ENCODE measurements at places on chromosomes 5 and 9.
A peak's percentile ranks its signal among the peaks of the same experiment; 100 is the strongest.

- DNase-seq = no peak
These were observed 48.5 kb downstream of the LRRC70 start for GRCh38 chr5:62627121-62627520.

GRCh38 chr9:34663303-34663605, 797 bp upstream of the CCL27 start:
- DNase-seq = no peak

DNA sequence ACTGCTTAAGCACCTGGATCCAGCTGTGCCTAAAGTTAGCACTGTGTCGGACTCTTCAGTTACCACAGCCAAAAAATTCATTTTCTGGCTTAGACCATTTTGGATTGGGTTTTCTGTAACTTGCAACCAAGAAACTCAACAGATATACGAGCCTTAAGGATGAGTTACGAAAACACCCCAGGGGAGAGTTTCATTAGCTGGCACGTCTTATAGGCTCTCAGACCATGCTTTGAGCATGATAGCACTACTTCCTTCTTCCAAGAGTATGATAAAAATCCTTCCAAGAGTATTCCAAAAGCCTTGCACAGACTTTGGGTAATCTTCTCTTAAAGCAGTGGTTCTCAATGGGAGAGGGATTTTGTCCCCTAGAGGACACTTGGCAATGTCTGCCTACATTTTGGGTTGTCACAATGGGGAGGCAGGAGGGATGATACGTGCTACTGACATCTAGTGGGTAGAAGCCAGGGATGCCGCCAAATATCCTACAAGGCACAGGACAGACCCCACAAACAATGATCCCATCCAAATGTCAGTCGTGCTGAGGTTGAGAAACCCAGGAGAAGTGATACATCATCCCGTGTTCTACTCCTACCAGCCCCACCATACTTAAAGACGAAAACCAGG, 64.8 kb downstream of the SMIM23 start:
- peak; percentile 51 for DNase-seq

DNA sequence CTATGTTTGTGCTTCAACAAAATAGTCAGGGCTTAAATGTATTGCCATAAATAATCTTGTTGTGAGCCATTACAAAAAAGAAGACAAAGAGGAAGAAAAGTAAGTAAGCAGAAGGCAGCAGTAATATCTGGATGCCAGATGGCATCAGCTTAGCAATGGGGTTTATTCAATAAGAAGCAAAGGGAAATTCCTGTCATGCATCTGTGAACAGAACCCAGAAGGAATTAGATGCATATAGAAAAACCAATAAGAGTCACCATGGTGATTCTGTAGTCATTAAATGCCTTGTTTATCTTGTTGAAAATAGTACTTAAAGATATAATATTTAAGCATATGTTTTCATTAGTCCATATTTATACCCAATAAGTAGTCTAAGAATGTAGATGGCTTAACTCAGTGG, 216.0 kb downstream of the ADAMTSL1 start:
- DNase-seq = no peak

DNA sequence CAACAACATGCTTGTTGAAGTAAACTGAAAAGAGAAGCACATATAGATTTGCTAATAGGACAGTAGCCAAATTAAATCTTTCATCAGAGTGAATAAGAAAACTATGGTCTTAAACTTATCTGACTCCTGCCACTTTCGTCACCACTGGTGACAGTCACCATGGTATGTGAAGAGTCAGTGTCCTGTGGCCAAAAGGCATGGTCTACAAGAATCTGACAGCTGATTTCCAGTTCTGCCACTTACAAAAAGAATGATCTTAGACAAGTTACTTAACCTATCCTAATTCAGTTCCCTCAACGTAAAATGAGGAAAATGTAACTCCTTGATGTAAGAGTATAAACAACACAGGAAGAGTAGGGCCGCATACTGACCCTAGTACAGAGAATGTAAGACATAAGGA, 102.0 kb downstream of the LPAR1 start:
- DNase-seq = no peak

DNA sequence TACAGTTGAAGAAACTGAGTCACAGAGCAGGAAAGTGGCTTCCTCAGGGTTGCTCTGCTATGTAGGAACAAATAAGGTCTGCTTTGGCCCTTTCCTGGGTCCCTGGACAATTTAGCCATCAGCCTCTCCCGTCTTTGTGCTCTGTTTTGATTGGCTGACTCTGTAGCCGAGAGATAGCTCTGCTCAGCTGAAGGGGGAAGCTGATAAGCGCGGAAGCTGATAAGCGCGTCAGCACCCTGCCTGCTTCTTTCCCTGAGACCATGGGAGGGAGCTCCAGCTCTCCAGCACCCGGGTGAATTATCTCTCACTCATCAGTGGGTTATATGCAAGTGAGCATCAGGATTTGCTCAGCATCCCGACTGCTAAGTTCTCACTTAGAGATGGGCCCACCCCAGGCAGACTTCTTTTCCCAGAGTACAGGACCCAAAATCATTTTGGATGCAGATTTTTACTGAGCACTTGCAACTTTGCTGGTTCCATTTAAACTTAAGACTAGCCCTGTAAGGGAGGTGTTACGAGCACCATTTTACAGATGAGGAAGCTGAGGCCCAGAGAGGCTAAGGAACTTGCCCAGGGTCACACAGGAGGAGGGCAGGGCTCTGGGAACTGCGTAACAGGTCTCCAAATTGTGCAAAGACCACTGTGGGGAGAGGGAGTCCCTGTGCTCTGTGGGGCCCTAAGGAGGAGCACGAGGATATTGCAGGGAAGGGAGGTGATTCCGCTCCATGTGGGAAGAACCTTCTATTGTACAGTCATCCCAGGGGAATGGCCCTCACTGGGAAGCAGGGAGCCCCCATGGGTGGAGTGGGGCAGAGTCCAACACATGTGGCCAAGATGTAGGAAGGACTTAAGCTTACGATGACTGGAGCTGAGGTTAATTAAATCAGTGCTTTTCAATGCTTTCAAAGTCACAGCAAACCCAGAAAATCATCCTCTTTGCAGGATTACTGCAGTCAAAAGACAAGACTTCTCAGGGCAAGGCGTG, 83.7 kb upstream of the ORM1 start:
- DNase-seq = no peak

GRCh38 chr5:73814233-73814846, 188.3 kb downstream of the ARHGEF28 start:
- DNase-seq = peak; percentile 49

DNA sequence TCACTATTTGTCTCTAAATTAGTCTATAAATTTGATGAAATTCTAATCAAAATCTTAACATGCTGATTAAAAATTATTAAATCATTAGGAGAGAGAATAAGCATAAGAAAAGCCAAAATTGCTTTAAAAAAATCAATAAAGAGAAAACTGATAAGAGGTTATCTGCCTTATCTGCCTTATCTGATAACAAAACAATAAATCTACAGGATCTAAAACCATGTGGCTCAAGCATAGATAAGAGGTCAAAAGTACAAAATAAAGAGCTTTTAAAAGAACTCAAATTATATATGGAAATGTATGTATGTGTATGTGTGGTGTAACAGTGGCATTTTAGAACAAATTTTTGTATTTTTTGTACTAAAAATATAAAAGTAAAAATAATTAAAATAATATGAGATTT, 18.6 kb downstream of the TRIM14 start:
- DNase-seq = no peak

- DNase-seq = peak; percentile 51
These were observed 438 bp downstream of the NSUN2 start for GRCh38 chr5:6632324-6632887.

DNA sequence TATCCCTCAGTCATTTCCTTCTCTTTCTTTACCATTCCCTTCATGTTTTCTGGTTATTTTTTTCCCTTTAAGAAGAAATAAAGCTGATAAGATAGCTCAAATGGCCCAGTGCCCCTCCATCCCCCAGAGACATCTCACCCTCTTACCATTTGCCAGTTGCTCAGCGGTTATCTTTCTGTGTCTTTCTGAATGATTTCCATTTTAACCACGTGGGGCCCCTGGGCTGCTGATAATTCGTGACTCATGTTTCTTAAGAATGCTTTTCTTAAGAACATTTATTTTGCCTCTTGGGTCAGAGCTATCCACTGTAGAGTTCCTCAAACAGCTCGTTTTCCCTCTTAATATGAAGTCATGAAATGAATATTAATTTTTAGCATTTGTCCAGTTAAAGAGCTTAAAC, 147.8 kb downstream of the MAST4 start:
- no peak for DNase-seq

GRCh38 chr5:120394259-120394658, 69.8 kb upstream of the PRR16 start:
- DNase-seq = no peak

GRCh38 chr5:153525536-153525935, 35.1 kb downstream of the GRIA1 start:
- DNase-seq = no peak

GRCh38 chr5:131533836-131534235, 101.2 kb downstream of the RAPGEF6 start:
- DNase-seq = no peak

DNA sequence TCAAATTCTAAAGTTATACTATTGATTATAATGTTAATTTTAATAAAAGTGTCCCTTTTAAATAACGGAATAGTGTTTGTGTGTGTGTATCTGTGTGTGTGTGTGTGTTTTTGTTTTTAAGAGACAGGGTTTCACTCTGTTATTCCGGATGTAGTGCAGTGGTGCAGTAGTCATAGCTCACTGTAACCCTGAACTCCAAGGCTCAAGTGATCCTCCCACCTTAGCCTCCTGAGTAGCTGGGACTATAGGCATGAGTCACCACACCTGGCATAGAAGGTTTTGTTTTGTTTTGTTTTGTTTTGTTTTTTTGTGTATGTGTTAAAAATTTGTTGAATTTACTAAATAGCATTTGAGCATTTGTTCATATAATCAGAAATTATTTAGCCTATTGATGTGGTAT, 64.6 kb downstream of the YTHDC2 start:
- DNase-seq = peak; percentile 40

- DNase-seq = no peak
These were observed 17.8 kb downstream of the NOTCH1 start for GRCh38 chr9:136527721-136528710.

DNA sequence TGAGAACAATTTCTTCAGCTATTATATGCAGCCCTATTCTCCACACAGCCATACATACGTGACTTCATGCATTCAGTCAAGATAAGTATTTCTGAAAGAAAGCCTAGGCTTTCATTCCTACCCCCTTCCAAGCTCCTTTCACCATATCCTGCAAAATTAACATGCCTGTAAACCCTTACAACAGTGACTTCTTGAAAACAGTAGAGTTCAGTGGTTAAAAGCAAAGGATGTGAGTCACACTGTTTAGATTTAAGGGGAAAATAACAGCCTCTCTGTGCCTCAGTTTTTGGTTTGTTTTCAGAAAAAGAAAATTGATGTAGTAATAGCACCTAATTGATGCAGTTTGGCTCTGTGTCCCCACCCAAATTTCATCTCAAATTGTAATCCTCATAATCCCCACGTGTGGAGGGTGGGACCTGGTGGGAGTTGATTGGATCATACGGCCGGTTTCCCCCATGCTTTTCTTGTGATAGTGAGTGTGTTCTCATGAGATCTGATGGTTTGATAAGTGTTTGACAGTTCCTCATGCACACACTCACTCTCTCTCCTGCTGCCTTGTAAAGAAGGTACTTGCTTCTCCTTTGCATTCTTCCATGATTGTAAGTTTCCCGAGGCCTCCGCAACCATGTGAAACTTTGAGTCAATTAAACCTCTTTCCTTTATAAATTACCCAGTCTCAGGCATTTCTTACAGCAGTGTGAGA, 264.8 kb downstream of the CETN3 start:
- no peak for DNase-seq

- no peak for DNase-seq
These were observed 348.5 kb downstream of the DMAC1 start for GRCh38 chr9:7451062-7451461.

DNA sequence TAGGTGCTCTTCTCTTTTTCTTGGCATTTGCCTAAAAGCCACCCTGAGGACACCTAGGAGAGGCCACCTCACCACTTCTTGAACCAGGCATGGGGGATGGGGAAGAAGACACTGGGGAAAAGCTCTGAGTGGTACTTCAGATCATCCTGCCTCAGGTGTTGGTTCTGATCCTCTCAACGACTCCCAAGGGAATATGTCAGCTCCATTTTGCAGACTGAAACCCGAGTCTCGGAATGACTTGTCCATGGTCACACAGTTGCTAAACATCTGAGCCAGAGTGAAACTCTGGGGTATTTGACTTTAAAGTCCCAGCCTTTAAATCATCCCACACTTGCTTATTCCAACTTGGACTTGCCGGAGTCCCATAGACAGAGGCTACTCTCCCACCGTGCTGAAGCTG, 120.6 kb upstream of the GABRP start:
- no peak for DNase-seq

All from MCF 10A (cell line).